Ovary (tissue), 10 donors: ENCODE measurements at places on chromosomes 16 and 17. TPM values are rescaled to one million over a fixed set of nuclear protein-coding genes. Genes with fewer than 3 reads are reported as not detected.

The KRT24 gene
- not detected for total RNA-seq

The NDUFB10 gene
- 81.5 TPM for total RNA-seq

The RAI1 gene
- 57.7 TPM for total RNA-seq

GRCh38 chr17:68133346-68134045 is 98.0 kb downstream of the KPNA2 start:
- no peak for DNase-seq

- no peak for DNase-seq
These were observed 591.4 kb downstream of the TMEM114 start for GRCh38 chr16:7998789-7999453.

GRCh38 chr16:49575346-49576172 is 202.0 kb downstream of the C16orf78 start:
- DNase-seq = no peak
